ENCODE measurements at places on chromosomes 16 and 17.
A peak's percentile ranks its signal among the peaks of the same experiment; 100 is the strongest.

DNA sequence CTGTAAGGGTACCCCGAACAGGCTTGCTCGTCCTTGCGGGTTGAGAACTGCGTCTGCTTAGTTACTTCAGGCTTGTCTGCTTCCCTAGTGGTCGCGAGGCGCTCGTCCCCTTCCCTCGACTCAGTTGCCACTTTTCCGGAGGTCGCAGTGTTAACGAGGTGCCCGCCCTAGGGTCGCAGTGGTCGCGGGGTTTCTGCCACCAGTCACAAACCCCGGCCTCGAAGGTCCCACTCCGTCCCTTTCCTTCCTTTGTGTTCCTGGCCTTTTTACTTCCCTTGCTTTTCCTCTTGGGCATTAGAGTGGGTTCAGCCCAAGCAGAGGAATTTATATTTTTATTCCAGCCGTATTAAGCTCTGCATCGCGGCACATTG, 299 bp downstream of the NUP85 start:
- ATAC-seq = peak; percentile 2

- ATAC-seq = peak; percentile 33
Observed at GRCh38 chr16:54165912-54166865, 120.4 kb downstream of the IRX3 start.

- ATAC-seq = peak; percentile 36
Observed at GRCh38 chr17:77287432-77288068, 146.8 kb downstream of the SEC14L1 start.

DNA sequence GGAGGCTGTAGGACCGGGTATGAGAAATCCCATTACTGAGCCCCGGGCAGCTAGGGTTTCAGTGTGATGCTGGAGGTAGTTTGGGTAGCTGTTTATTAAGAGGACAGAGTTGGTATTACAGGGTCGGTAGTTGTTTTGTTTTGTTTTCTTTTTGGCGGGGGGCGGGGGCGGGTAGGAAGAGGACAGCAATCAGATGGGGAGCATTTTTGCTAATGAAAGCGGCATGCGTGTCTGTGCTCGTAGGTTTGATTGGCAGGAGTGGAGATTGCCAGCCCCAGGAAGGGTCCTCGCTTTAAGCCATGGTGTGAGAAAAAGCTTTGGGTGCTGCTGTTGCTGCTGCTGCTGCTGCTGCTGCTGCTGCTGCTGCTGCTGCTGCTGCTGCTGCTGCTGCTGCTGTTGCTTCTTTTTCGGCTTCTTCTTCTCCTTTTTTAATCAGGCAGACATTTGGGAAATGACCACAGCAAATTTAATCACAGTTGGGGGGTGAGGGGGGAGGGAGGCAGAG, 498.5 kb upstream of the ZFHX3 start:
- no peak for ATAC-seq

GRCh38 chr16:69816996-69817395, 54.9 kb downstream of the WWP2 start:
- no peak for ATAC-seq

DNA sequence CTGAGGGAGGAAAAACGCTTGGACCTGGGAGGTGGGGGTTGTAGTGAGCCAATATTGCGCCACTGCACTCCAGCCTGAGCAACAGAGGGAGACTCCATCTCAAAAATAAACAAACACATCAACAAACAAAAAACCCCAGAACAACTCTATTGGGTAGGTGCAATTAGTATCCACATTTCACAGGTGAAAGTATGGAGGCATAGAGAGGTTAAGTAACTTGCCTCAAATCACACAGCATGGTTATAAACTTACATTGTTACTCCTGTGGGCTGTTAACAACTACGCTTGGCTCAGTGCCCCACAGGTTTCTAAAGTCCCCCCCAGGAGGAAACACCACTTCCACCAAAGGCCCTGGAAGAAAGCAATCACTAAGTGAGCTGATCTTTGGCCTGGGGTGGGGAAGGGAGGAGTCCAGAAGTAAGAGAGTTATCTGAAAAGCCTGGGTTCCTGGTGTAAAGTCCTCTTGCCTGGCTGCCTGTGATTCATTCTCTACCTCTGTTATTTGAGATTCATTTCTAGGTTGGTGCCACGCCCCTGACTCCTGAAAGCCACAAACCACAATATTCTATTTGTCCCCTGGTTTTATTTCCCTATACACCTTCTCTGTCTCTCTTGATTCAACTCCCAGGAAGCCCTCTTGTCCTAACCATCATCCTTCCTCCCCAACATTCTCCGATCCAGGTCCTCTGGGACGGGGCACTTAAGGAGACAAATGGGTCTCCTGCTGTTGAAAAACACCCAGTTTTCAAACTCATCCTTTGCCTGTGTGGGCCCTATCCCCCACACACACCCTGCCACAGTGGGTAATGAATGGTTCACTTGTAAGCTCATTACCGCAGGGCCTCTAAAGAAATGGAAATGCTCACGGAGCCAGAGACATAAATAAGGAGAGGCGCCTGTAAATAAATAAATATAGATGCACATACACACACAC, 195.4 kb downstream of the XYLT1 start:
- ATAC-seq = peak; percentile 84

GRCh38 chr17:37736428-37736827, 8.4 kb downstream of the HNF1B start:
- no peak for ATAC-seq

GRCh38 chr17:21218101-21218500, 4.1 kb upstream of the TMEM11 start:
- no peak for ATAC-seq

DNA sequence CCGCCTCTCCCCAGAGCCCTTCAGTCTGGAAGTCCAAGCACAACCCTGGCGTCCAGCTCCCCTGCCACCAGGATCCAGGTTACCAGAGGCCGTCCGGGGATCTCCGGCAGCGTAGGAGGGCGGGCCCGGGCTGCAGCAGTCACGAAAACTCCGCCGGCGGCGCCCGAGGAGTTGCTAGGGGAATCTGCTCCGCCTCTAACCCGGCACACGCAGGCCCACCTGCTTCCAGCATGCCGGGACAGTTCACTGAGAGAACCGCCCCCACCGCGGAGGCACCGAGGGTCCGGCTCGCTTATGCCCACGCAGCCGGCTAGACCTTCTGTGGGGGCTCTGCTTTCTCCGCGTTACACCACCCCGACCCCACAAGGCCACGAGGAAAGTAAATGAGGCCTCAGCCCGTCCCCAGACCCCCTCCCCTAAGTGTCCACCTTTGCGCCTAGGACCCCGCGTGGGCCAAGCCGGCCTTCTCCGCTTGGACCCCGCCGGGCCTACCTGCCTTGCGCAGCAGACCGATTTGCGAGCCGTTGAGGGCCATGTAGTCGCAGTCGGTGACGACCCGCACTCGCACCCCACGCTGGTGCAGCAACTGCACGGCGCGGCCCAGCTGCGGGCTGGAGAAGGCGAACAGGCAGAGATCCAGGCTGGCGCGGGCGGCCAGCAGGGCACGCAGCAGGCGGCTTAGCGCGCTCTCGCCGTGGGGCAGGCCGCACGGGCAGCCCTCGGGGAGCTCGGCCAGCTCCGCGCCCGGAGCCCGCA, 587 bp downstream of the PLD6 start:
- ATAC-seq = peak; percentile 49

DNA sequence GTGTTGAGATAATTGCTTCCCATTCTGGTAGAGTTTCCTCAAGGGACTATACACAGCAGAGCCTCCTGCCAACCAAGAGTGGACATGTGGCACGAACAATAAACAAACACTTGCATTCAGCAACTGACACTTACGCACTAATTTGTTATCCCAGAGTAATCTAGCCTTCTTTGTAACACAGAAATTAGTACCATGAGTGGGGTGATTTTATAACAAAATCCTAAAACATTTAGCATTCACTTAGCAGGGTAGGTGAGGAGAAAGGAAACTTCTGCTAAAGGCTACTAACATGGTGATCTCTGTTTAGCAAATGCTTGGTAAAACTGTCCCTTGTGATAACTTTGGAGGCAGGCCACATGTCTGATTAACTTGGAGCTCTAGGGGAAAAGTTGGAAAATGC, 325.2 kb downstream of the HS3ST4 start:
- no peak for ATAC-seq

- ATAC-seq = peak; percentile 90
Observed at GRCh38 chr16:180681-181564, 664 bp downstream of the HBQ1 start.

DNA sequence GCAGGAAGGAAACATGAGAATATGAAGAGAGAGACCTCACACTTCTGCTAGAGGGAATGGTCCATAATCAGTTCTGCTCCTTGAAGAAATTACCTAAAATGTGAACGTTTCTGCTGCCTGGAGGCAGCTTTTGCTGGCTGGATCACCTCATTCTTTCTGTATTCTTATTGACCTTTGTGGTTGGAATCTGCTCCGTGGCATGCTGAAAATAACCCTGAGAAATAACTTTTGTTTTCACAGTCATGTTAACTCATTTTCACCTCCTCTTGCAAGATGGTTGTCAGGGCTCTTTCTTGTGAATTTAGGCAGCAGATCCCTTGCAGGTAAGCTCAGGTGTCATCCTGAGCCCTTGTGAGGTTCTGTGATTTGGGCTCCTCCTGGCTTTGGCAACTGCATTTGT, 70.2 kb downstream of the IRF8 start:
- no peak for ATAC-seq

- ATAC-seq = peak; percentile 55
Observed at GRCh38 chr16:30472328-30472942, at the start of gene ITGAL. Gene ITGAL (plus strand): TSS chr16:30472742. CDS start chr16:30472838, 96 bp downstream.

- no peak for ATAC-seq
Observed at GRCh38 chr17:6994666-6995256, 1.1 kb upstream of the ALOX12 start.

GRCh38 chr16:88449267-88449561, 3.9 kb upstream of the ZFPM1 start:
- ATAC-seq = no peak

- ATAC-seq = no peak
Observed at GRCh38 chr17:7909089-7909488, 7.0 kb downstream of the RNF227 start.

GRCh38 chr16:12026741-12027490, 50.4 kb downstream of the SNX29 start:
- ATAC-seq = peak; percentile 71

DNA sequence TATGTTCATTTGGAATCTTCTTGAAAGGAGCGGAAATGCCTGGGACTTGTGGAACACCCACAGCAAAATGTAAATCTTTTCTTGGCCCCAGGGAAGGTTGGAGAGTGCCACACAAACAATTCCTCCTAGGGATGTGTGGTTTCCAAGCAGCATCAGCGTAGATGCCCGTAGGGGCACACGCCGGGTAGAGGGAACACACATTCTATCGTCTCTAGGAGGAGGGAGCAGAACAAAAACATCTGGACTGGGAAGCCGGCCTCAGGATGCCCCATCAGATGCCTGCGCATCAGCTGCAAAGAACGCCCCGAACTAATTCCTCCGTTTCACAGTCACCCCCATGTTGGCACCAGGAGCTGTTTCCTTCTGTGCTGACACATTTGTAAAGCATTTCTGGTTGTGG, 357.9 kb upstream of the ZFHX3 start:
- ATAC-seq = no peak

- no peak for ATAC-seq
Observed at GRCh38 chr16:4087099-4087885, 28.9 kb downstream of the ADCY9 start.

DNA sequence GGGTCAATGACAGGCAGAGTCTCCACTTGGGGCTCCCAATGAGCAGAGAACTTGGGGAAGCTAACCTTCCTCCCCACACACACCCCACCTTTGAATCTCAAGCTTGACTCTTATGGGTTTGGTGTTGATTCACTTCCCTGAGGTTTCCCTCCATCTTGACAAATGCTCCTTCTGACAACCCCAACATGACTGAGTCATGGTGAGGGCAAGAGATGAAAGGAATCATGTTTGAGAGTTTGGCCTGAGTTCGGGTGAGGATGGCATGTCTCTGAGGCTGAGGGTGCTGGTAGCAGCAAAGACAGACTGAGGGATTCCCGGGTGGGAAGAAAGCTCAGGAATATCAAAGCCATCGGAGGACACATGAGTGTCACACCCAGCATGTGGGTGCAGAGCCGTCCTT, 18.7 kb downstream of the KRT9 start:
- no peak for ATAC-seq

DNA sequence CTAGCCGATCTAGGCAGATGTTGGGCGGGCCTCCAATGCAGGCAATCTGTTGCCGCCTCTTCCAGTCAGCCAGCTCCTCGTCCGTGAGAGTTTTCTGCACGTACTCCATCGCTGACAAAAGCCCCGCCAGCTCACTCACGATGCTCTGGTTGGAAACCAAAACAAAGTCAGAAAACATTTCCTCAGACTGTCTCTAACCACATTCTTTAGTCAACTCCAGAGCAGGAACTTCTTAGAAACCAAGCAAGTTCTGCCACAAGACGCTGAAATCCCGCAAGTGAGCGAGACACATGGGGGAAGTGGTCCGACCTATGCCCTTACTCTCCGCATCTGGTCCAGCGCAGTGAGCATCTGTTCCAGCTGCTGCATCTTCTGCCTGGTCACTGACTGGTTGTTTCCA, 49.1 kb downstream of the STAT5A start:
- ATAC-seq = peak; percentile 22

- ATAC-seq = no peak
Observed at GRCh38 chr17:40093005-40093579, 7.3 kb downstream of the NR1D1 start.

- ATAC-seq = peak; percentile 41
Observed at GRCh38 chr16:66605177-66605978, 874 bp downstream of the CMTM3 start.

GRCh38 chr17:66416207-66416940, 114.0 kb downstream of the PRKCA start:
- ATAC-seq = no peak

DNA sequence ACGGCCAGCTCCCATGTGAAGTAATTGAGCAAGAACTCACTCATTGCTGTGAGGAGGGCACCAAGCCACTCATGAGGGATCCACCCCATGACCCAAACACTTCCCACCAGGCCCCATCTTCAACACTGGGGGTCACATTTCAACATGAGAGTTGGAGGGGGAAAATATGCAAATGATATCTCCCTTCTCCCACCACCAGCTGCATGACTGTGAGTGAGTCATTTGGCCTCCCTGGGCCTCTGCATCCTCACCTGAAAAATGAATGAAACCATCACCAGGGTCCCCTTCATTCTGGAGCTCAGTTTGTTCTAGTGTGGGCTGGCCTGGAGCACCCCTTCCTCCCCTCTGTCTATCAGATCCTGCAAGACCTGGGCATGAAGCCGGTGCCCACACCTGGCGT, 6.8 kb upstream of the MED9 start:
- no peak for ATAC-seq

GRCh38 chr16:89048871-89049422, 44.7 kb upstream of the ACSF3 start:
- ATAC-seq = no peak

DNA sequence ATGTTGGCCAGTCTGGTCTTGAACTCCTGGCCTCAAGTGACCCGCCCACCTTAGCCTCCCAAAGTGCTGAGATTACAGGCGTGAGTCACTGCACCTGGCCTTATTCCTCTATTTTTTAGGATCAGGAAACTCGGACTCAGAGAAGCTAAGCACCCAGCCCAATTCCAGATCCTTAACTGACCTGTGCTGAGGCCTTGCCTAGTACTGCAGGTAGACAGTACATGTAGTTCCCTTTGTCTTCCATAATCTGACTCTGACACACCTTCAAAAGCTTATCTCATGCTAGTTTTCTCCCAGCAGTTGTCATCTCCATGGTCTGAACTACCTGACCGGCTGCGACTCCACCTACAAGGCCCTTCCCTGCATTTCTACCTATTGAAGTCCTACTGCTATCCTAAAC, 65.7 kb upstream of the AXIN2 start:
- ATAC-seq = peak; percentile 67

- no peak for ATAC-seq
Observed at GRCh38 chr17:17200831-17201230, 5.3 kb downstream of the PLD6 start.

- peak; percentile 21 for ATAC-seq
Observed at GRCh38 chr16:35011-35677, 18.3 kb downstream of the POLR3K start.

- no peak for ATAC-seq
Observed at GRCh38 chr16:87183647-87184046, 133.5 kb downstream of the C16orf95 start.

GRCh38 chr16:87848676-87849345, 20.5 kb downstream of the SLC7A5 start:
- peak; percentile 6 for ATAC-seq

All from esophagus mucosa (tissue), 1 donor.